ENCODE measurements at places on chromosomes 3 and 15.

- DNase-seq = peak; percentile 94
Measured at GRCh38 chr15:22895465-22896190, 57.2 kb downstream of the NIPA2 start.

DNA sequence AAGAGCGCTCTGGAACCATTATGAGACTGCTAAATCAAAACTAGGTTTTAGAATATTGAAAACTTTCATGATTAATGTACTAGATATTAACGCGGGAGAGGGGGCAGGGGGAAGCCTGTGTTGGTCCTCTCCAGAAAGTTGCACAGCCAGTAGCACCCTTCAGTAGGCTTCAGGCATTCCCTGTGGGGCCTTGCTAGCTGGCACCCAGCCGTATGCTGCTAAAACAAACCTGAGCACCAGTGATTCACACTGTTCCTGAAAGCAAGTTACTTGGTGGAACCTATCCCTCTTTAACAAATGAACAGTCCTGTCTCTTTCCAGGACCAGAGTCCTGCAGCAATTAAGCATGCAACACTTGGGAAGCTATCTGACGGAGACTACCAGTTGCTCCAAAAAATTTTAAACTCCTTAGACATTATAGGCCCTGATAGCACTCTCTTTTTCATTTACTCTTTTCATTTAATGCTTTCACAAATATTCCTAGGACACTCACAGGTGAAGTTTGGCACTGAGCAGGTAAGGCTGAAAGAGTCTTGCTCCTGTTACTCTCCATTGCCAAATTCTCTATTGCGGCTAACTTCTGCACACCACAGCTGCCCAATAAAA, 1.2 kb upstream of the ATRIP start:
- DNase-seq = no peak

DNA sequence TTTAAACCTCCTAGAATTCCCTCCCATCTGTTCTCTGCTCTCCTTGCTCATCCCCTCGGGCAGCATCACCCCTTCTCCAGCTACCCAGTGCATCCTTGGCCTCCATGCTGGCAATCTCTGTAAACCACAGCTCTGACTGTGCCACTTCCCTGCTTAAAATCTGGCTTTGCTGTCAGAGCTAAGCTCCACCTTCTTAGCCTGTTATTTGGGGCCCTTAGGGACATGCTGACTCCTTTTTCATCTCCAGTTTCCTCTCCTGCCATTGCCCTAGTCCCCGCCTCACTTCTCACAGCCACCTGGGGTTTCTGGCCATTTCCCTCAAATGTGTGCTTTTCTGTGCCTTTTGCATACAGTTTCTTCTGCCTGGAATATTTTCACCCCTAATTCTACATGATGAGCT, 5.7 kb downstream of the SLC6A20 start:
- no peak for DNase-seq

DNA sequence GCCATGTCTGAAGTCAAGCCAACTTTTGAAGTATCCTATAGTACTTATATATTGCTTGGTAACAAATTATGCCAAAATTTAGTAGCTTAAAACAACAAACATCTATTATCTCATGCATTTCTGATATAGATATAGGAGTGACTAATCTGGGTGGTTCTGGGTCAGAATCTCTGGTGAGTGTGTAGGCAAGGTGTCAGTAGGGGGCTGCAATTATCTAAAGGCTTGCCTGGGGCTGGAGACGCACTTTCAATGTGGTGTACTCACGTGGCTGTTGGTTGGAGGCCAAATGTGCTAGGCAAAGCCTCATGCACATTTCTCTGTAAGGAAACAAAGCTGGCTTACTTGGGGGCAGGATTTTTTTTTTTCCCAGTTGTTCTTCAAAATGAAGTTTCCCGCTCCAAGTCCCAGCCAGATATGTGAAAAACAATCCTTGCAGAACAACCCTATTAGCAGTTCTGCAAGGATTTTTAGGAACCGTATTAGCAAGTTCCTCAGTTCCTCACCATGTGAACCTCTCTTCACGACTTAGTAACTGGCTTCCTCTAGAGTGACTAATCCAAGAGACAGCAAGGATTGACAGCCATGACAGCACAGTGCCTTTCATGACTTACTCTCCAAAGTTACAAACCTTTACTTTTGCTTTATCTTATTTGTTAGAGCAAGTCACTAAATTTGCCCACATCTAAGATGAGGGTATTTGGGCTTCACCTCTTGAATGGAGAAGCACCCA, 25.8 kb downstream of the GREM1 start:
- no peak for DNase-seq

DNA sequence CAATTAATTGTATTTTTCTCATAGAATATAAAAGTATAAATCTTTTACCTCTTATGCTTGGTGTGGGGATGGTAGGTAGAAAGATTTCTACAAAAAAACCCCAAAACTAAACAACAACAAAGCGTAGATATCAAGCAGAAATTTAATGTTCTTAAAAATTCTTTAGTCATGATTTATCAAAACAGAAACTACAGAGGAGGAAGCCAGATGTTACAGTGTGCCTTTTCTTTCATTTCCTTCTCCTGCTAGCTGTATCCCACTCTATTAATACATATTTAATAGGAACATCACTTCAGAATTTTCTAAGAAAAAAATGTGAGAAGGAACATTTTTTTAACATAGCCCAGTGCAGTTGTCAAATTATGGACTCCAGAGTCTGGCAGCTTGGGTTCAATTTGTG, 420.6 kb downstream of the TUSC7 start:
- no peak for DNase-seq

DNA sequence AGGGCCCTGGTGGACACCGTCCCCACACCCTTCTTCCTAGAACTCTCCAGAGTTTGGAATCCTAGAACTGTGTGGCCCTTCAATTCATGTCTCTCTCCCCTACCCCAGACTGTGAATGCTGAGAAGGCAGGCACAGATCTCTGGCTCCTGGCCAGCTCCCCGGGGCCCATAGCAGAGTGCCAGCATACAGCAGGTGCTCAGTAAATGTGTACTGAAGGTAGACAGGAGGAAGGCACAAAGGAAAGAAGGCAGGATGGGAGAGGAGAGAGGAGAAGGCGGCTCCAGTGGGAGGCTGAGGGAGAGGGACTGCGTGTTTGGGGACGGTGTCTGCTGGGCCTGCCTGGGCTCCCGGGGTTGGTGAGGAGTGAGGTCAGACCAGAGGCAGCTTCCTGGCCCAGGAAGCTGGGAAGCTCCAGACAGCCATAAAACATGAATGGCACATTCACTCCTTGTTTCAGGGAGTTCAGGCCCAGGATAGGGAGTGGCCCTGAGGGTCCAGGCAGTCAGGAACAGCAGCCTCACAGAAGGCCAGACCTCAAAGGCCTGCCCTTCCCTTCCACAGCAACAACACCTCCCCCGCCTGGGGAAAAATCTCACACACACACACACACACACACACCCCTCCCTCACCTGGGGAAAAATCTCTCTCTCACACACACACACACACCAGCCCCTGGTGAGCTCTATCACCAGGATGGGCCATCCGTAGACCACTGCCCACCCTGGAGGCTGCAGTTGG, 137.1 kb upstream of the PRR20G start:
- DNase-seq = no peak

- DNase-seq = no peak
Measured at GRCh38 chr15:85389306-85389650, 8.9 kb downstream of the AKAP13 start.

- DNase-seq = no peak
Measured at GRCh38 chr3:197426121-197426566, 127.7 kb upstream of the DLG1 start.

DNA sequence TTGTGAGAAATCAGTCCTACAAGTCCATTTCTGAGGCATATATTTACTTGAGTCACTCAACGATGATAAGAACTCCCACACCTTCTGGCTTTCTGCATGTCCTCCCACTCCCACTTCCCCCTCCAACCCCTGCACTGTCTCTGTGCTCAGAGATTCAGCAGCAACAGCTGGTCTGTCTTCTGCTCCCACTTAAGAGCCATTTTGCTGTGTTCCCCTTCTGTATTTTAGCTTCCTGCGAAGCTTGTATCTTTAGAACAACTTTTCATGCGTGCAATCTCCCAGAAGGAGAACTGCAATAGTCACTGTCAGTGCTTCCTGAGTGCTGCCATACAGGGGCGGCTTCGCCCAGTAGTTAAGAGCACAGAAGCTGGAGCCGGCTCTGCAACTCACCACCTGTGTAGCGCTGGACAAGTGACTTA, 90.0 kb upstream of the SPATA12 start:
- no peak for DNase-seq

DNA sequence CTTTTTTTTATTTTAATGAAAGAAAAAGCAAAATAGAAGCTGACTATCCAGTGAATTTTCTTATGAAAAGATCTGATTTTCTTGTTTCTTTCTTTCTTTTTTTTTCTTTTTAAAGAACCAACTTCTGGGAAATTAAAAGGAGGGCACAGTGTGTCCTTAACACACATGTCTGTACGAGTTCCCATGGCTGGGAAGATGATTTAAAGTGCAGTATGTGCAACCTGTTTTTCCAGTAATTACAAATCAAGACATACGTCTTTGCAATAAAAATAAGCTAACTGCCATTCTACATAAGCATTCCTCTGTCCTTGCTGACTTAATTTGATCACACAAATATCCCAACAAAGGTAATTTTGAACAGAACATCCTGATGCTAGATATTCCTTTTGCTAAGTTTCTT, 416.1 kb downstream of the ROBO1 start:
- DNase-seq = no peak

- DNase-seq = no peak
Measured at GRCh38 chr15:23897531-23897930, 210.4 kb upstream of the NDN start.

Measured in H54 (cell line).